ENCODE measurements at places on chromosomes 3 and 15.

GRCh38 chr15:78638658-78639314 is 2.2 kb downstream of the CHRNB4 start:
- DNase-seq: peak; percentile 24

- peak; percentile 90 for DNase-seq
Observed at GRCh38 chr3:99473321-99473751, 165.1 kb upstream of the COL8A1 start.

DNA sequence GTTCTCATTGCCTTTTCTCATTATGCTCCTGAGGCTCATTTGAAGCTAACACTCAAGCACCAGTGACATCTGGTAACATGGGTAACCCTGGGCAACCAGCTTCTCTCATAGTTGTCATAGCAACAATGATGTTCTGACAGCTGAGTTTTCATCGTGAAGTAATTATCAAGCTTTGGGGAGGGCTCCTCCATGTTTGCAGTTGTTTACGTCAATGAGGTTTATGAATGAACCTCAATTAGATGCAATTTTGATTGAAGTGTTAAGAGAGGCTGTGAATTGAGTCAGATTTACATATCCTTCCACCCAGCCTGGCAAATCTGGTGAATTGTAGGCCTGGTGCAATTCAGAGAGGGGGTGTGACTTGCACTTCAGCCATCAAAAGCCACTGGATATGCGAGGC is 119.3 kb upstream of the CHD2 start:
- DNase-seq: no peak

DNA sequence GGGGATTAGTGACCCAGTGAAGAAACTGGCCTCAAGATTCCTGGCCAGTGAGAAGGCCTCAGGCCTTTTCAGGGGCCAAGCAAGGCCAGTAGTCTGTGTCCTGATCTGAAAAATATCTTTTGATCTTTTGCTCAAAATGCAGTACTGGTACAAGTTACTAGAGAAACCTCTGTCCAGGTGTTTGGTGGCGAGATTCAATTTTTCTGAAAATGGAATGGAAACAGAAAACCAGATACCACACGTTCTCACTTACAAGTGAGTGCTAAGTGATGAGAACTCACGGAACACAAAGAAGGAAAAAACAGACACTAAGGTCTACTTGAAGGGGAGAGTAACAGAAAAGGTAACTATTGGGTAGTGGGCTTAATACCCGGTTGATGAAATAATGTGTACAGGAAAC is 463.4 kb downstream of the ZIC1 start:
- DNase-seq: no peak

DNA sequence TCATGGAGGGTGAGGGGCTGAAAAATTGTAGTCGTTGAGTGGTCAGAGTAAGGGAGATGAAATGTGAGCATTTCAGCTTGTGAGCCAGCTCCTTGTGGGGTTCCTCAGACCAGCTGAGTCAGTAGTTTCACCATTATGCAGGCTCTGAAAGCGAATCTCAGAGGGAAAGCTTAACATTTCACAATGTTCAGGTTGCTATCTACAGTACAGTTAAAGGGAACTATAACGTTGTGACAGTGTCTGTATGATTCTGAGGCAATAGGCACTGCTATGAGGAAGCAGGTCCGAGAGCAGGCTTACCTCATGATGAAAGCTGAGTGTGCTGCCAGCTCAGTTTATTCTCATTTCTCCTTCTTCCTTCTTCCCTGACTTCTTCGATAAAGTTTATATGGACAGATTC is 469.6 kb downstream of the EDEM1 start:
- no peak for DNase-seq

DNA sequence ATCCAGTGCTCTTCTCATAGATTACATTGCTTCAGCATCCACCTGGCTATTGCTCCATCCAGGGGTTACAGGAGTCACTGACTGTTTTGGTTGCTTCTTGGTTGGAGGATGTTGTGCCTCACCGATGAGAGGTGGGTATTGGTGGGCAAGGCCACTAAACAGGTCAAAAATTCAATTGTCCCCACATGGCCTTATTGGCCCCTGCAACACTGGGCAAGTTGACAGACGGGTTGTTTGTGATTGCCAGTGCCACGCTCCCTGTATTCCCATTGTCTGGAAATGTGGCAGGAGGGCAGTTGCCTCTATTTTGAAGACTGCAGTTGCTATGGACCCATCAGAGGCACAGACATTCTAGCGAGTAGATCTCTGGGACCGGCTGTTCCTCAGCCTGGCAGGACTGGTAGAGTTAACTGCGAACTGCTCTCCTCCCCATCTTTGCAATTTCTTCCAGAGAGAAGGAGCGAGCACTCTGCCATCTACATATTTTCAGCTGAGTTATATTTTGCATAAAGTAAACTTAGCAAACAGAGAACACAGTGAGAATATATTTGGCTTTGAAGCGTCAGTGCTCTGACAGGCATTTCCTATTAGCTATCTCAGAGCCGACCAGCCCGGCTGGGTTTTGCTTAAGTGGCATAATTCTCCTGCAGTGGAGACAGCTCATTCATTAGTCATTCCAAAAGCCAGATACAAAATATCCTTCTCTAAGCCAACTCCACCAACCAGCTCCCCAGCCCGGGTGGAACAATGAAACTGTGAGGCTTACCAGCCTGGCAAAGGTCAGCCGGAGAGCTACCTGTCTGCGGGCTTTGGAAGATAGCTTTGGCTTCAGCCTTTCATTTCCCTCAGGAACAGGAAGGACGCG is 26.0 kb upstream of the MAGEF1 start:
- peak; percentile 78 for DNase-seq

DNA sequence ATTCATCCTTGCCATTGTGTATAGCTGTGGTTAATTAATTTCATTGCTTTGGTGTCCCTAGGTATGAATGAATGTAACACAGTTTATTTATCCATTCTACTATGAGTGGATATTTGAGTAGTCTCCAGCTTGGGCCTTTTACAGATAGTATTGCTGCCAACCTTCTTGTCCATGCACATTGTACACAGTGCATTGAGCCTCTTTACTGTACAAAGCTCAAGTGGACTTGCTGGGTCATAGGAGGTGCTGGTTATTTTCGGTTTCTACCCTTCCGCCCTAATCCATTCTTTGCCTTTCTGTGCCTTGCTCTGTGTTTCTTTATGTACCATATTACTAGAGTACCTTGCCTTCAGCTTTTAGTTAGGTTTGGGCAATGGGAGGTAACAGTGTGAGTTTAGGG is 60.7 kb downstream of the DUT start:
- no peak for DNase-seq

- DNase-seq: no peak
Observed at GRCh38 chr15:55738715-55739114, 4.2 kb downstream of the PRTG start.
